ENCODE measurements at places on chromosomes 13 and 19.

DNA sequence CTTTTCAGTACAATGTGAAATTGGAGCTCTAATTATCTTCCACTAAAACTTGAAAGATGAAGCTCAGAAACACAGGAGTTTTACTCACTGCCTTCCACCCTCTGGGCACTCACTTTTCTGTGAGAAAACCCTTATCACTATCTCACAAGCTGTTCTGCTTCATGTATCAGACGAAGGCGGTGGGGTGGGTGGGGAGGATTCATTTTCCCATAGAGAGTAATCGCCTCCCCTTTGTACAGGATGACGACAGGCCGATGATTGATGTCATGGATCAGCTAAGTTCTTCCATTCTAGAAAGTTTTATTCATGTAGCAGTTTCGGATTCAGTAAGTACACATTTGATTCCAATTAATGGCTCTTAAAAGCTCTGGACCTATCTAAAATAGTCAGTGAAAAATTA, 139.9 kb downstream of the ZAR1L start:
- DNase-seq = no peak

GRCh38 chr13:46181840-46182490, at the start of gene LCP1:
Gene LCP1, minus strand, starts transcription at chr13:46182177. Its CDS starts 22,515 bp downstream, at chr13:46159662.
- DNase-seq = peak; percentile 60

DNA sequence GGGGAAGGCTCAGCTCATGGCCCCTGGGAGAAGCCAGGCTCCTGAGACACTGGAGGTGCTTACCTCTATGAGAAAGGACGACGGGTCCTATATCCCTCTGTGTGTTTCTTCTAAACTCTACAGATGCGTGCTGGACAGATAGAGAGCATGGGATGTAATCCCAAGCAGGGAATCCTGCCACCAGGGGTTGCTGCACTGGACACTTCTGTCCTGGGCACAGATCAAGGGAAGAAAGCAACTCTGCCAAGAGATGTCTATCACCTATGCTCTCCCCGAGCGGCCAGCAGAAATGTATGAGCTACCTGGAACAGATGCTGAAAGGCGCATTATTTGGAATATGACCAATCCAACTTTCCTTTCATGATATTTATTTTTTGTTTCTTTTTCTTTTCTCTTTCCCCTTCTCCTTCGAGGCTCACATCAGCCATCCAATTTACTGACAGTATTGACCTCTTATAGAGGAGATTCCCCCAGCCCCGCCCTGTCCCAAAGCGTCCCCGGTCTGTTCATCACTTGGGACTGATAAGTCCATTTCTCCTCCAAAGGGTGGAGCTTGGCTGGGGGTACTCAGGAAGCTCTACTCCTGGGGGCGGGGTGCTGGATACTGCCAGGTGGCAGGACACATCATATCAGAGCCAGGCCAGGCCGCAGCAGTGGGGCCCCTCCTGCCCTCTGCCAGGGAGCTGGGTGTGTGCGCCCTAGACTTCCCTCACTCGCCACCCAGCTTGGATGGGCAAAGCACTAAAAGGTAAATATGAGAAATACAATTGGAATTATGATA, 34.2 kb downstream of the TSHZ3 start:
- DNase-seq = no peak

- DNase-seq = no peak
Measured at GRCh38 chr13:98549728-98550317, 27.1 kb downstream of the STK24 start.

DNA sequence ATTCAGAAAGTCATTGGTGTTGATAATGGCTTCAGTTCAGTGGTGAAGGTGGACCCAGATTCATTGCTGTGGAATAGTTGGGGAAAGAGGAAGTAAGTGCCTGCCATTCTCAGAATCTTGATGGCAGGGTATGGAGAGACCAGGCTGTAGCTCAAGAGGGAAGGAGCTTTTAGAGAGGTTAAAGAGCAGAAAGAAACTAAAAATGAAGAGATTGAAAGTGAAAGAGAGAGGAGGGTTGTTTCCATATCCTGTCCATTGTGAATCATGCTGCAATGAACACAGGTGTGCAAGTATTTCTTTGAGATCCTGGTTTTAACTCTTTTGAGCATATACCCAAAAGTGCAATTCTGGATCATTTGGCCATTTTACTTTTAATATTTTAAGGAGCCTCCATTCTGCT, 12.5 kb downstream of the GJB6 start:
- DNase-seq = no peak

- no peak for DNase-seq
Measured at GRCh38 chr13:95067303-95067702, 233.9 kb downstream of the ABCC4 start.

DNA sequence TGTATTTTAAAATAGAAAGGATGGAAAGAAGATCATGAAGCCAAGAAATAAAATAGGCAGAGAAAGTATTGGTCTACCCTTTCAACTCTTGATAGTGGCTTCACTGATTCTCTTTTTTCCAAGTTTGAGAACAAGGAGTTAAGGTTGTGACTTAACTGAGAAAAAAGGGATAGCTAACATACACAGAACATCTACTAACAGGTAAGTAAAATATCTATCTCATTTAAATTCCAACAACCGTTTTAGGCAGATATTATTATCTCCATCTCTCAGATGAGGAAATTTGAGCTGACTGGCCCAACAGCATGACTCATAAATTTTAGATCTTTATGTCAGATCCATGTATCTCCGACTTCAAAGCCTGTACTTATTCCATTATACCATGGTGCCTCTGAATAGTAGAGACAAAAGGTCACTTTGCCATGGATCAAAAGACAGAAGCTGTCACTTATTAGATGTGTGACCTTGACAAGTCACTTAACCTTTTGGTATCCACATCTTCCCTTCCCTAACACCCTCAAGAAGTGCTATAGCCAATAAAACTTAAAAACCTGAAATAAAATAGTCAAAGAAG, 152.1 kb downstream of the DACH1 start:
- no peak for DNase-seq

- peak; percentile 85 for DNase-seq
Measured at GRCh38 chr19:50505856-50506611, 5.0 kb downstream of the JOSD2 start.

GRCh38 chr13:68940049-68940448, 1167.6 kb upstream of the ATXN8OS start:
- DNase-seq = no peak

- no peak for DNase-seq
Measured at GRCh38 chr13:114118511-114119123, 13.8 kb downstream of the RASA3 start.

GRCh38 chr13:72782717-72783116, 784 bp downstream of the PIBF1 start:
- DNase-seq = no peak

GRCh38 chr13:96540670-96541069, 450.8 kb downstream of the HS6ST3 start:
- no peak for DNase-seq

- no peak for DNase-seq
Measured at GRCh38 chr19:18733196-18733647, 49.7 kb downstream of the CRTC1 start.

DNA sequence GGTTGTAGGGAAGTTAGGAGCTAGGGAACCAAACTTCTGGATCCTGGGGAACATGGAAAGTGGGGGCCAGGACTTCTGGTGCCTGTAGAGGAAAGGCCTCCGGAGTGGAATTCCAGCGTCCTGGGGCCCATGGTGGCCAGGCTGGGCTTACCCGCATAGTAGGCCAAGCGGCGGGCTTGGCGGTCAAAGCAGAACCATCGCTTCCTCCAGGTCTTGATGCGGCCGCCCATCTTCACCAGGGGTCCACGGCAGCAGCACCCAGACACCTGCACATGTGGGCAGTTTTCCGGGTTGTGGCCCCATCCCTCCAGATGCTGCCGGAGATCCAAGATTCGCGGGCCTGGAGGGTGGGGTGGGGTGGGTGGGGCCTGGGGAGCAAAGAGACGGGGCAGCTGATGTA, 13.8 kb upstream of the LYPD3 start:
- no peak for DNase-seq

DNA sequence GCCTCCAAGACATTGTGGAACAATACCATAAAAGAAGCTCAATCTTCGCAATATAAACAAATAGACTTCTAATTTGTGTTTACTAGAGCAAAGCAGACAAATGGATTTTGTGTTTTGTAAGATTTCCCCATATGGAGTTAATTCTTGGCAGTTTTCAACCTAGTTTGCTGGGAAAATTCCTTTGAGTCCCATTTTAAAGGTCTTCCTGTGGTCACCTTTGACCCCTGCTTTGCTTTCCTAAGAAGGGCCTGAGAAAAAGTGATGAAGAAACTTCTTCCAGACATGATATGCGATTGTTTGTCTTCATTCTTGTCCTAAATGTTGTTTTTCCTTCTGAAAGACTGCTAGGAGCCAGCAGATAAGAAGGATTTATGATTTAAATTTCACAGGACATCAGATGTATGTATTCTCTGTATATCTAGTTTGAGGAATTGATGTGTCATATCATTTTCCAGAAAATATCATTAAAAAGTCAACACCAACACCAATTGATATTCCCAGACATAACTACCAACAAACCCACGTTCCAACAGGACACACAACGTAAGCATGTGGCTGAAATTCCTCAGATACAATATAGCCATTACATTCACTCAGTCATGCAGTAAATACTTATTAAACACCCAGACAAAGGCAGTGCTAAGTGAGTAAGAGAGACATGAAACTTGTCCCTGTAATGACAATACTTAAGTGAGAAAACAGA, 276.4 kb downstream of the LHFPL6 start:
- DNase-seq = no peak

GRCh38 chr13:94344126-94344818, 135.2 kb downstream of the DCT start:
- no peak for DNase-seq

DNA sequence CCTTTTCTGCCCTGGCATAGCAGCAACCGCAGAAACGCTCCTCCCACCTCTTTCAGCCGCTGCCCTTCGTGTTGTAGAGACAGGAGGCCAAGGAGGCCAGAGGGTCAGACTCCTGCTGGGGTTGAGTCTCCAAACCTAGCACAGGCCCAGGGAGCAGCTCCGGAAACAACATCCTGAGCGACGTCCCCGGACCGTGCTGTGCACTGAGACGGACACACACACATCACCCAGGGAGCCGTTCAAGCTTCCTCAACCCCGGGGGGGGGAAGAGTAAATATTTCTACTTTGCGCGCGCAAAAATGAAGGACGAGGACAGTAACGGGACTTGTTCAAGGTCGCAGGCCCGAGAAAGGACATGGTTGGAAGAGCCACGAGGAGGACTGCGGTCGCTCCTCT, 657 bp downstream of the ZNF550 start:
- no peak for DNase-seq

DNA sequence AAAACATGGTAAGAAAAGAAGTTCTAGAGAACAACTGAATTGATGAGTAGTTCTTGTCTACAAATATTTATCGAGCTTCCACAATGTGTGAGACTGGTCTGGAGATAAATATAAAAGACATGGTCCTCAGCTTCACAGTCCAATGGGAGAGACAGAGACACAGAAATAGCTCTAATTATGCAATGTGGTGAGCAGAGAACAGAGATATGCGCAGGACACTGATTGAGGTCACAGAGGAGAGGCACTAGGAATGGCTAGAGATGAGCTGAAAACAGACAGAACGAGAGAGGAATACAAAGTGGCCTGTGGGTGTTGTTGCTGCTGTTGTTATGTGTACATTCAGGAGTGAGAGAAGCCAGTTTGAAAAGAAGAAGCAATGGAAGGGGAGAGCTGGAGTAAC, 53.2 kb downstream of the GPALPP1 start:
- DNase-seq = no peak

GRCh38 chr19:29562299-29563297, 36.8 kb downstream of the VSTM2B start:
- no peak for DNase-seq

Data from upper lobe of left lung (tissue), 6 donors.